ENCODE measurements at places on chromosomes 4 and X.

- DNase-seq: no peak
Measured at GRCh38 chrX:22577181-22577580, 304.5 kb downstream of the CBLL2 start.

- no peak for DNase-seq
Measured at GRCh38 chr4:7254736-7255487, 62.6 kb downstream of the SORCS2 start.

GRCh38 chr4:156870131-156870530 lies 101.5 kb downstream of the PDGFC start:
- DNase-seq: no peak

- no peak for DNase-seq
Measured at GRCh38 chr4:48742412-48742811, 37.7 kb downstream of the FRYL start.

DNA sequence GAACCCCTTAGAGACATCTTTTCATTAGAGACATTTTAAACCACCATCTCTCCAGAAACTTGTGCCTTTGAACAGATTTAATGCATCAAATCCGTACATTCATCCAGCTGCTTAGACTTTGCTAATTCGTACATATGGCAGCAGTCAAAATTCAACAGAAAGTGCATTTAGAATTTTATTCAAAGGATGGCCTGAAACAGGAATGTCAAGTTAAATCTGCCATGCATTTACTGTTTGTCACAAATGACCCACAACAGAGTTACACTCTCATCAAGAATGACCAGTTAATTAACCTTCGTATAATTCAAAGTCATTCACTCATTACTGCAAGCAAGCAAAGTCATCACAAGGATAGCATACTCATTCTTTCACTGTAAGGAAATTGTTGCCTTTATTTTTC lies 284.3 kb downstream of the SLC7A11 start:
- DNase-seq: no peak

GRCh38 chr4:77236806-77237205 lies 79.8 kb downstream of the CCNG2 start:
- DNase-seq: no peak

- DNase-seq: no peak
Measured at GRCh38 chrX:130829526-130830515, 73.2 kb downstream of the ENOX2 start.

DNA sequence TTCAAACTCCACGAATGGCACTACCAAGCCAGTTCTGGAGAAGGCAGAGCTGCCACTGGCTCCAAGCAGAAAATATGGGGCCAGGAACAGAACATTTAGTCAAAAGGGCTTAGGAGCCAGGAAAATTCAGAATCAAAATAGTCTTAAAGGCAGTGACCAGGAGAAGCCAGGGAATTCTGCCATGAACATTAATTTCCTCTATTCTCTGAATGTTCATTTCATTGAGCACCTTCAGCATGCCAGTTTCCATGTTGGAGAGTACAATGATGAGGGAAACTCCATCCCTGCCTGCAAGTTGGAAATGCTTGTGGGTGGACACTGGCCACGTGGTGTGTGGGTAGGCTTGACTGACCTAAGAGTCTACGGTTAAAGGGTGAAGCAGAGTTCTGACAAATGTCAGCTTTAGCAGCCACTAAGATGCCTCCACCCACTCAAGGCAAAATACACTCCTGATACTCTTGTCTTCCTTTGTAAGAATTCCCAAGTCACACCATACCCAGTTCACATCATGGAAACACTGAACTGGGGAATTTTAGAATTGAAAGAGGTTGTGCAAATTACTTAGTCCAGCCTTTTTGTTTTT lies 190.1 kb upstream of the C1QTNF7 start:
- DNase-seq: no peak

- no peak for DNase-seq
Measured at GRCh38 chr4:40502220-40502619, 127.4 kb downstream of the RBM47 start.

GRCh38 chr4:22410645-22411247 lies 105.1 kb downstream of the ADGRA3 start:
- DNase-seq: no peak

- no peak for DNase-seq
Measured at GRCh38 chr4:73450398-73451004, 14.5 kb downstream of the AFP start.

DNA sequence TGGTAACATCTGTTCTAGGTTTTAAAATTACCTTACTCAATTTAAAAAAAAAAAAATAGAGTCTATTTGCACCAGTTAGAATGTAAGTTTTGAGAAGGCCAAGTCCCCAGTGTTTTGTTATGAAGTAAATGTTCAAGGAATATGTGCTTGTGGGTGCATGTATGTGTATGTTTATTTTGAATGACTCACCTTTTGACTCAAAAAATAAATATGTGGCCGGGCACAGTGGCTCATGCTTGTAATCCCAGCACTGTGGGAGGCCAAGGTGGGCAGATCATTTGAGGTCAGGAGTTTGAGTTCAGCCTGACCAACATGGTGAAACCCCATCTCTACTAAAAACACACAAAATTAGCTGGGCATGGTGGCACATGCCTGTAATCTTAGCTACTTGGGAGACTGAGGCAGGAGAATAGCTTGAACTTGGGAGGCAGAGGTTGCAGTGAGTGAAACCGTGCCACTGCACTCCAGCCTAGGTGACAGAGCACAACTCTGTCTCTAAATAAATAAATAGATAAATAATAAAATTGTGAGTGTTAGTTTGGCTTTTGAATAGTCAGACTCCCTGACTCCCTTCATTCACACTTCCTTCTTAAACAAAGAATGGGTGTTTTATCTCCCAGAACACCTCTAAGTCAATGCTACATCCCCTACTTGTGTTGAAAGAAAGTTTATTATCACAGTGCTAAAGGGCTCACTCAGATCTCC lies 511.3 kb upstream of the PCDH7 start:
- DNase-seq: no peak

DNA sequence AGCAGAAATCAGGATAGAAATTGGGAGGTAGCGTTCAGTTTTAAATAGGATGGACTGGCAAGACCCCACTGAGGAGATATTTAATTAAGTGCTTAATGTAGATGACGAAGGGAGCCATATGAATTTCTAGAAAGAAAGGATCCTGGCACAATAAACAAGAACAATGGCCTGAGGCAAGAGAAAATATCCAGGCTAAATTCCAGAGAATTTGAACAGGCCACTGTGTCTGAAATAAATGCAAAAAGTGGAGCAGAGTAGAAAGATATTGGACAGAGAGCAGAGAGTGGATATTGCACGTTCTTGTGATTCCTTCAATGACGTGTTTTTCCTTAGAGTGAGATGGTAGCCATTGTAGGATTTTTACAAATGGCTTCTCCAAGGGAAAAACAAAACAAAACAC lies 1504.8 kb downstream of the C4orf33 start:
- no peak for DNase-seq

GRCh38 chr4:14916554-14917297 lies 85.6 kb upstream of the CPEB2 start:
- no peak for DNase-seq

DNA sequence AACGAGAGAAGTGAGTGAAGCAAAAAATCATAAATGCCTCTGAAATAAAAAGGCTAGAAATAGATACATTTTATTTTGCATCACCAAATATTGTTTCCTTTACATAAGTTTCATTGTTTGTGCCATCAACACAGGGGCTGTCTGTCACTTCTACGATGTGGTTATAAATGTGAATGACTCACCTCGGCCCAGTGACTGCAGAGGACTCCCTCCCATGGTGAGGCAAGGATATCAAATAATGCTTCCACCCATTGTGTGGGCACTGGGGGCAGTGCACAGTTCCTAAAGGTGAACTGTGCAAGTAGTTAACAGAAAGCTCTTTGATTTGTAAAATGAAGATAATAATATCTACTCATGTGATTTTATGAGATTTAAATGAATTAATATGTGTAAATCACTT lies 230.3 kb upstream of the NEIL3 start:
- DNase-seq: no peak

- no peak for DNase-seq
Measured at GRCh38 chr4:102631616-102632015, 129.2 kb downstream of the MANBA start.

DNA sequence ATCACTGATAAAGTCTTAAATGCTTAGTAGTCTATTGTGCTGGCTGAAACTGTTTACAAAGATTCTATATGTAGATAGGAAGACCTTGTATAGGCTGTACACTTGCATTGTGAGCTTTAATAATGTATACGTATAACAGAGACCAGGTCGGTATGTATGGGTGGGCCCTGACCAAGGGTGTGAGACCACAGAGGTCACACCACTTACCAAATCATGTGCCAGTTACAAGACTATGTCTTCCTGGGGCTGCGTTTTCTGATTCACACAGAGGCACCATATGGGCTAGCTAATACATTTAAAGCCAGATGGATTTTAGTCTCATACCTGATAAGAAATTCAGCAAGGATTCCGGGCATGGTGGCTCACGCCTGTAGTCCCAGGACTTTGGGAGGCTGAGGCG lies 8.8 kb downstream of the DIAPH2 start:
- no peak for DNase-seq

DNA sequence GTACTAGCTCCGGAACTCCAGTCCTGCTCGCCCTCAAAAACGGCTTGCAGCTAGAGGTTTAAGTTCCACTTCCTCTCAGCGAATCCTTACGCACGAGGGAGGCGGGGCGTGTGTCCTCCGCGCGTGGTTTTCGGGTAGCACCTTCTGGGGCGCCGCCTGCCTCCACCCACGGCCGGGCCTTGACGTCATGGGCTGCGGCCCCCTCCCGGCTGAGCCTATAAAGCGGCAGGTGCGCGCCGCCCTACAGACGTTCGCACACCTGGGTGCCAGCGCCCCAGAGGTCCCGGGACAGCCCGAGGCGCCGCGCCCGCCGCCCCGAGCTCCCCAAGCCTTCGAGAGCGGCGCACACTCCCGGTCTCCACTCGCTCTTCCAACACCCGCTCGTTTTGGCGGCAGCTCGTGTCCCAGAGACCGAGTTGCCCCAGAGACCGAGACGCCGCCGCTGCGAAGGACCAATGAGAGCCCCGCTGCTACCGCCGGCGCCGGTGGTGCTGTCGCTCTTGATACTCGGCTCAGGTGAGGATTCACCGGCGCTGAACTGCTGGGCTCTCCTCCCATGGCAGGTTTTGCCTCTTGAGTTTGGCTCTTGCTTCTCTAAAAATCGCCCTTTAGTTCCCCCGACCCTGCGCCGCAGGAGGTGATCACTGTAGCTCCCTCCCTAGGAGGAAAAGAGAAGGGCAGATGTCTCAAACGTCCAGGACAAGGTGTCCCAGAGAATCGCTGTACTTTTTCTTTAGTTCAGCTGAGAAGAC lies at the start of gene AREG:
AREG (plus strand) TSS at position 246 of the 752 bp plus-strand sequence; CDS start at position 456, 210 bp downstream.
- peak; percentile 3 for DNase-seq

- DNase-seq: no peak
Measured at GRCh38 chr4:101200561-101200960, 146.8 kb downstream of the PPP3CA start.

DNA sequence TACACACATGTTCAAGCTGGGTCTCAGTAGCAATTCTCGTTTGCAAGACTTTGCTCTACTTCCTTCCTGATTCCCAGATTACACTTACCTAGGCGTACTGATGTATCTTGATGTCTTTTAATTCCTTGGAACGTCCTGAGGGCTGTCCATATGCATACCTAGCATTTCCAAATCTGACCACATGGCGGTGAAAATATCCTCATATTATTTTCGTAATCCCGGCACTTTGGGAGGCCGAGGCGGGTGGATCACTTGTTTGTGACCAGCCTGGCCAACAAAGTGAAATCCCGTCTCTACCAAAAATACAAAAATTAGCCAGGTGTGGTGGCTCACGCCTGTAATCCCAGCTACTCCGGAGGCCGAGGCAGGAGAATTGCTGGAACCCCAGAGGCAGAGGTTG lies 1786.3 kb upstream of the TENM3 start:
- DNase-seq: no peak

DNA sequence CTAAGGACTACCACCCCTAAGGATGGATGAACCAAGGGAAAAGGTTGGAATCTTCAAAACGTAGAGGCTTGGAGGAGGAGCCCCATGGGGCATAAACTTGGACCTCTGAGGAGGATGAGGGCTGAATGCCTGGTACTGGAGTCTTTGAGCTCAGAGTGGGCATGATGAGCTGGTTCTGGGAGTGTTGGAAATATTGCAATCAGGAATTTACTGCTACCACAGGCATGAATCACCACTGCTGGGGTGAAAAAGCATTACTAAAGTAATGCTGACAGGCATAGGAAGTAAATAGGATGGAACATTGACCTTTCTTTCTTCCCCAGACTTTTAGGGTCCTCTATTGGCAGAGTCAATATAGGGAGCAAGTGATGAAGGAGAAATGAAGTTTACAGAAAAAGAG lies 105.8 kb upstream of the RPS6KA3 start:
- no peak for DNase-seq

GRCh38 chr4:169147191-169147590 lies 123.6 kb downstream of the SH3RF1 start:
- DNase-seq: no peak

DNA sequence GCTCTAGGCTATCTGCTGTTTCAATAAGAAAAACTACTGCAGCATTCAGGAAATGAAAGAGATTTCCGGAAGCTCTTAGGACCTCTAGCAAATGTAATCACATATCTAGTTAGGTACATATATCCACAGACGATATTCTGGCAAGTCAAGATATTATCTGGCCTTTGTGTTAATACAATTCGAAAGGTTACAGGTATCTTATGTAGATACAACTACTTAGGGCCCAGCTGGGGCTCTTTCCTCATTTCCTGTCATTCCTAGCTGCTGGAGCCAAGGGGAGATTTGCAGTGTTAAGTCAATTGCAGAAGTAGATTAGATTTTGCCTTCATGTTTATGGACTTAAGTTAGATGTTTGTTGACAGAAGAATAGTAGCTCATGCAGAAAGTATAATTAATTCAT lies 299.5 kb downstream of the ARHGAP24 start:
- DNase-seq: peak; percentile 80

DNA sequence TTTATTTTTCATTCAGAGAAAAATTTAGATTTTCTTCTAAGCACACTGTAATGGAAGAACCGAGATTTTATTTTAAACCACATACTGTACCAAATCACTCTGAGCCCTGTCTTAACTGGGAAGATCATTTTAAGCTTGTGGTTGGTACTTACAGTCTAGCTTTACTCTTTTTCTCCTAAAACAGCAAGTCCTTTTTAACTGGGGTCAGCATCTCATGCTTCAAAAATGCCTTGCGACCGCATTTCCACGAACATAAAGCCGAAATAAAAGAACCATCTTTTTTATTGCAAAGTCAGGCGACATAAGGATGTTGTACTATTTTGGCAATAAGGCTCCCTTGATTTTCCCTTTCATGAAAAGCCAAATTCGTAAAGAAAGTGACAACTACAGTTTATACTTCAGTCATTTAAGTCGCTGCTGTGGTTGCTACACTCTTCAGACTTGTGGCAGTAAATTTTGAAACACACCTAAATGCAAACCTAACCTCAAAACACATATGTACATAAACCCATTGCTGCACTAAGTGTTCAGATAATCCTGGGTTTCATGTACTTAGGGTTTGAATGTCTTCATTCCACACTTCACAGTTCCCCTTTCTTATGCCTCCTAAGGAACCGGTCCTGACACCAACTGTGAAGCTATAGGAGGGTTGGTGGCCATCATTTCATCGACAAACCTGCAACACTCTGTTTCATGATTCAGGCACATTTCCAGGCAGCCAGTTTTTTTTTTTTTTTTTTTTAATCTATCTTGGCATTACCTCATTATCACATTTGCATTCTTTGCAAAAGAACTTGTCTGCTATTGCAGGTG lies 3.0 kb downstream of the STOX2 start:
- DNase-seq: no peak

All from SK-N-DZ (cell line).